HepG2 (cell line): ENCODE measurements at places on chromosomes 11 and 22. TPM values are rescaled to one million over a fixed set of nuclear protein-coding genes. Genes with fewer than 3 reads are reported as not detected.

- no peak for DNase-seq
Measured at GRCh38 chr11:17652556-17652955, 66.8 kb upstream of the MYOD1 start.

- DNase-seq: peak; percentile 57
Measured at GRCh38 chr11:119155733-119156492, 7.1 kb downstream of the ABCG4 start.

GRCh38 chr22:38754751-38755154 lies 1.0 kb downstream of the SUN2 start:
- DNase-seq: no peak

DNA sequence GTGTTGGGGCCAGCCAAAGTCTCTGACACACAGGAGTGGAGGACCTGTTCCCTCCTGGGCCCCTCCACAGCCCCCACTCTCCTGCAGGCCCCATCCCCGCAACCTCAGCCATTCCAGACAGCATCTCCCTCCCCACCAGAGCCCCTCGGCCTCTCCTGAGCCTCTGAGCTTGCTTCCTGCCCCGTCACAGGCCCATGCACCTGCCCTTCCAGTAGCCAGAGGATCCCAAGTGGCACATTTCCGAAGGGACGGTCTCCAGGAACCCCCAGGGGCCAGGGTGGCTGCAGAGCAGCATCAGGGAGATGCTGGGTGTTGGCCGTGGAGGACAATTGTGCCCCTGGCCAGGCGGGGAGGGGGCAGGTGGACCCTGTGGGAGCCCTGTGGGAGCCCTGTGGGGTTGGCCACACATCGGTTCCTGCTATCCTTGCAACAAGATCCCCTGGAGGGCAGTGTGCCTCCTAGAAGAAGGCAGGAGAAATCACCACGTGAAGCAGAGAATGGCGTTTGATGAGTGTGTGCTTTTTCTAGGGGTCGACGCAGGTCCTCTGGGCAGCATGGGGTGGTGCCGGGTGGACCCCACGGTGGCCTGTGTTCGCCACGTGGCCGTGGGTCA lies 45.3 kb upstream of the PPARA start:
- no peak for DNase-seq

GRCh38 chr11:122785031-122785541 lies 53.2 kb upstream of the CRTAM start:
- no peak for DNase-seq

DNA sequence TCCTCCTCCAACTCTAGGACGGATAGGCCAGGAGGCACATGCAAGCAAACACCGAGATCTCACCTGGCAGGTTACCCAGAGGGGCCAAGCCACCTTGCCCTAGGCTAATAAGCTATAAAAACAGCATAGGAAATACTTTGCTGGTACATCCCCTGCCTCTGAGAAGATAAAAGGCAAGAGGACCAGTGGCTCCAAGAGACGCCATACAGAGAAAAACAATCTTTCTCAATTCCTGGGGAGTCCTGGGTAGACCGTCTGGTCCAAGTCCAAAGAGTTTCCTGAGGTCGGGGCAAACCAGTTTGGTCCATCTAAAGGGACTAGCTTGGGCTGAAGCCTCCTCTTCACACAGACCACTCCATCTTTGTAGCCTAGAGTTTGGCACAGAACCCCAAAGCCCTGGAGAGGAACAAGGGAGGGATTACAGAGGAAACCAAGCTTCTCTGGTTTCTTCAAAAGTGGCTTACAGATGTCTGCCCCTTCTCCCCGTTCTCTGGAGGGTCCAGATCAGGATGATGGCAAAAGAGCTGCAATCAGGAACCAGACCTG lies 40.4 kb downstream of the NUMA1 start:
- no peak for DNase-seq

- peak; percentile 70 for DNase-seq
Measured at GRCh38 chr22:30426388-30427353, 1.1 kb downstream of the MTFP1 start.

DNA sequence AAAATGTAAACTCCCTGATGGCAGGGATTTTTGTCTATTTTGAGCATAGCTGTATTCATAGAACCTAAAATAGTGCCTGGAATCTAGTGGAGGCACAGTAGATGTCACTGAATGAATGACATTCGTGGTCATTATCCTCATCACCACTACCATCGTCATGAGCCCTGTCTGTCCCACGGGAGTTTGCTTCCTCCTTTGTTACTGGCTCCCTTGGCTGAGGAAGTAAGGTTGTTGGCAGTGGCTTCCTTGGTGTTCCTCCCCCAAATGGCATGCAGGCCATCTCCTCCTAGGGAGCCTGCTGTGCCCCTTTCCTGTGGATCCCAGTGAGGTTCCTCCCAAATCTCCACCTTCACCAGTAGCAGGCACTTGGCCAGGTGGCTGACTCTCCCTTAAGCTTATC lies 183.0 kb downstream of the CEP164 start:
- no peak for DNase-seq

- DNase-seq: no peak
Measured at GRCh38 chr11:46894961-46895360, 23.4 kb downstream of the LRP4 start.

DNA sequence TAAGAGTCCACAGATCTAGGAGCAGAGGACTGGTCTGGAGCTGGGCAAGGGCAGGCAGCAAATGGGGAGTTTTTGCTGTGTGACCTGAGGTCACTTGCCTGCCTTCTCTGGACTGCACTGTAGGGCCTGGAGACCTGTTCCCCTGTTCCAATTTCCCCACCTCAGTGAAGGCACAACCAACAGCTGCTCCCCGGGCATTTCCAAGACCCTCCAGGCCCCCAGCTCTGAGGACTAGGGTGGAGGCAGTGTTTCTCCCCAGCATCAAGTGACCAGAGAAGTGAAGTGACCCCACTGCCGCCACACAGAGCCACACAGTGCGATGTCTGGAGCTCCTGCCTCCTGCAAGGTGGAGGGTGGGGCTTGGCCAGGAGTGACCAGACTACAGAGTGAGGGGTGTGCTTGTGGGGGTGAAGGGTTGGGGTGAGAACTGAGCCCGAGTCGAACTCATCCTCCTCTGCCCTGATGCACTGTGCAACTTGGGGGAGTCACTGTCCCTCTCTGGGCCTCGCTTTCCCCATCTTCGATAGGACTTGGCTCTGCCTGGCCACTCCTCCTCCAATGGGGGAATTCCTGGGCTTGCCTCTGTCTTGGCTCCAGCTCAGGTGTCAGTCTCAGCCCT lies 21.6 kb downstream of the P2RY2 start:
- no peak for DNase-seq

DNA sequence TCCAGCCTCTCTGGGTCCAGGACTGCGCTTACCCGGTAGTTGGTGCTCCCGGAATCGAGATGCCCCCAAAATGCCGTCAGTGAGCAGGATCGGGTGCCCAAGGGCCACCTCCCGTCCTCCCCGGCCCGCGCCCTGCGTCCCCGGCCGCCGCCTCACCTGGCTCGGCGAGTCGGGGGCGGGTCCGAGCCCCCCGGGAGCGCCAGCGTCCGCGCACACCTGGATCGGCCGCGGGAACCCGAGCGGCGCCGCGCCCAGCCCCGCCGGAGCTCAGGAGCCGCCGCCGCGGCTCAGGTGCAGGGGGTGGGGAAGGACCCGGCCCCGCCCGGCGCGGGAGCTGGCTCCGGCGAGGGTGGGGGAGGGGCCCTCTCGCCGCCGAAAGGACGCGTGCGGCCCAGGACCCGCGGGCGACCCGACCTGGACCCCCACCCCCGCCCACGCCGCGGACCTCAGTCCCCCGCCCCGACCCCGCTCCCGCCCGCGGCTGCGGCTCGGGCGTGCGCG lies at the start of gene SHANK2:
Gene SHANK2 (minus strand): TSS at position 309 of the 501 bp plus-strand sequence. CDS start 105,251 bp downstream, outside the sequence.
- no peak for DNase-seq

DNA sequence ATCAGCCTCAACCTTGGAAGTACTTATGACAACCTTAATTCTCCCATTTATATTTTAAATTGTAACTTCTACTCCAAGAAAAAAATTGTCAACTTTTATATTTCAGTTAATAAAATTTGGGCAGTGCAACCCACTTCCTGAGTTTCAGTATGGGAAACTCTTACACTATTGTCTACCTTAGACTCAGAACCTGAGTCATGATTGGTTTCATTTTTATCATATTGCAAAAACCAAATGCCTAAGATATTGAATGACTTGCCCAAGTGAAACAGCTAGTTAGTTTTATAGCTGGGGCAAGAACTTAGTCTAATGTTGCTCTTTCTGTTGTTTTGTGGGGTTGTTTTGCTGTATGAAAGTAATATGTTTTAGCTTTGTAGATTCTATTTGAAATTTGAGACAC lies 334.0 kb upstream of the ARHGAP42 start:
- no peak for DNase-seq

The TENM4 gene
- total RNA-seq: not detected in 2 replicates

The DCDC1 gene
- total RNA-seq: 0.24 and 0.27 TPM in 2 replicates

The DYNC2H1 gene
- total RNA-seq: 0.66 and 1.2 TPM in 2 replicates

The HSPB2 gene
- total RNA-seq: not detected in 2 replicates

The APOBEC3H gene
- total RNA-seq: 0.31 and 1.0 TPM in 2 replicates

The GAS2L1 gene
- total RNA-seq: 2.6 and 3.3 TPM in 2 replicates
